ENCODE measurements at places on chromosomes 2 and 18.

- DNase-seq, result no peak
These were observed 33.5 kb downstream of the CUL3 start for GRCh38 chr2:224551693-224552092.

GRCh38 chr2:29977284-29977683 lies 55.9 kb upstream of the ALK start:
- no peak for DNase-seq

DNA sequence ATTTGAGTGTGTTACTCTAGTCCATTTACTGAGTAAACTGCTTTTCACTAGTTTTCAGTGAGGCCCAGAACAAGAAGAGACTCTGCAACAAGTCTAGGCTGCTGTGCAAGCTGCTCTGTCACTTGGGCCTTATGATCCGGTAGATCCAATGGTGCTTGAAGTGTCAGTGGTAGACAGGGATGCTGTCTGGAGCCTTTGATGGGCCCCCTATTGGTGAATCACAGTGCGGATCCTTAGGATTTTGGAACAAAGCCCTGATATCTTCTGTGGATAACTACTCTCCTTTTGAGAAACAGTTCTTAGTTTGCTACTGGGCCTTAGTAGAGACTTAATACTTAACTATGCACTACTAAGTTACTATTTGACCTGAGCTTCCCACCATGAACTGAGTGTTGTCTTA lies 150.2 kb downstream of the TMEFF2 start:
- no peak for DNase-seq

DNA sequence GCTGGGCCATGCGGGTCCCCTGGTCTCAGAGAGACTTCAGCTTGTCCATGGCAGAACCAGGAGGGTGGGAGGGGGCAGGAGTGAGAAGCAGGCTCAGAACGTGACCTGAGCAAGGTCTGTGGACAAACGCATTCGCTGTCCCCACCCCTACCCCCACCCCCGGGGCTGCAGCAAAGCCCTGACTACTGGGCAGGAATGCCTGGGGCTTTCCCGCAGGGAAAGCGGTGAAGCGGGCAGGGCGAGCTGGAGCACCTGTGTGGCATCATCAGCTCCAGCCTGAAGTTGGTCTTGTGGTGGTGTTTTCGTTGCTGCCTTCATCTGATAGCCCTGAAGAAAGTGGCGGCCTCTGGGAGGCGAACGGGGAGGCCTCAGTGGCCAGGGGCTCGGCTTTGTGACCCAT lies 26.1 kb upstream of the ALKAL2 start:
- DNase-seq, result no peak

DNA sequence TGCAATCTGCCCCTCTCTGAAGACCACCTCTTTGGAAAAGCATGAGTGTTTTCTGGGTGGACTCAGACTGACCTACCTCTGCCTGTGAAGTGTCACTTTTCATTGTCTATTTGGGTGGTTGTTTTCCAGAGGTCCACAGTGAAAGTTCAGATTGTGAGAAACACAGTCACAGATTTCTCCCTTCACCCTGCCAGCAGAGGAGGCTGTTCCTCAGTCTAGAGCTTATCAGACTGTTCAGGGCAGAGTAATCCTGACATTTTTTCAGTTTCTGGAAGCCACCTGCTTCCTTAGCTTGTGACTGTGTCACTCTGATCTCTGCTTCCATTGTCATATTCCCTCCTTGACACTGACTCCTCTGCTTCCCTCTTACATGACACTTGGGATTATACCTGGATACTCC lies 55.4 kb upstream of the RMP24 start:
- no peak for DNase-seq

GRCh38 chr18:76679259-76679658 lies 143.1 kb upstream of the ZNF236 start:
- no peak for DNase-seq

DNA sequence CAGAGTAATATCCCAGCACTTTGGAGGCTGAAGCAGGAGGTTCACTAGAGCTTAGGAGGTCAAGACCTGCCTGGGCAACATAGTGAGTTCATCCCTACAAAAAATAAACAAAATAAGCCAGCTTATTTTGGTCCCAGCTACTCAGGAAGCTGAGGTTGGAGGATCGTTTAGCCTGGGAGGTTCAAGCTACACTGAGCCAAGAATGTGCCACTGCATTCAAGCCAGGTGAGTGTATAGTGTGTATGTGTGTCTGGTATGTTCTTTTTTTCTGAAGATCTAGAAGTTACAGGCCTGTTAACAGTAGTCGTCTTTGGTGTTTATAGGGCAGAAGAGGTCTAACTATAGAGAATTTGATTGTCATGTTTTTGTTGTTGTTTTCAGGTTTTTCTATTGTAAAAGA lies 40.2 kb downstream of the ZC3H15 start:
- DNase-seq, result no peak

- DNase-seq, result no peak
These were observed 55.9 kb downstream of the COPS8 start for GRCh38 chr2:237141571-237142051.

- DNase-seq, result no peak
These were observed 168.9 kb downstream of the DLGAP1 start for GRCh38 chr18:4286256-4286655.

DNA sequence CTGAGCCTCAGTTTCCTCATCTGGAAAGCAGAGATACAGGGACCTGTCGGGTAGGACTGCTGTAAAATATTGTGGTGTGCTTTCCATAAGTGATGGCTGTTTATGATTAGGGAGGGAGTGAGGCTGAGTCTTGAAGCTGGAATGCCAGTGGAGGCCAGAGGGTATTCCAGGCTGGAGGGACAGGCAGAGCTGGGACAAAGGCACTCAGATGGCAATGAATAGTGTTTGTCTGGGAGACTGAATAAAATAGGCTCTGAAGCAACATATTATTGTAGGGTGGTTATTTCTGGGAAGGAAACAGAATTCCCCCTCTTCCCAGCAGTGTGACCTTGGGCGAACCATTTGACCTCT lies 120.7 kb downstream of the INHBB start:
- no peak for DNase-seq

DNA sequence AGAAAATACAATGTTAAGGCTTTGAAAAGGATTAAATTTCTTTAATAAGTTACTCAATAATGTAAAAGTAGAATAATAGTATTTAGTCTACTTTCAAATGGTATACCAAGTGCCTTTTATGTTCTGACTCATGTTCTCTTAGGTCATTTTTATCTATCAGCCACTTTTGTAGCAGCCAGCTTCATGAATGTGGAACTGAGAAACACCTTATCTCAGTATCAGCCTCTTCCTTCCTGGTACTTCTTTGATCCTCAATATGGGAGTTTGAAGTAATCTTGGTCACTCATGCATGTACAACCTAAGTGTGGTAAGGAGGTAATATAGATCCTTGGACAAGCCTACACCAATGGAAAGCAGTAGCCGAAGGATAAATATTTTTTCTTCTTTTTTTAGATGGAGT lies 180.4 kb upstream of the NRXN1 start:
- no peak for DNase-seq

- no peak for DNase-seq
These were observed 10.3 kb upstream of the CIB4 start for GRCh38 chr2:26651470-26651771.

- no peak for DNase-seq
These were observed 15.0 kb downstream of the GPR45 start for GRCh38 chr2:105256431-105257047.

DNA sequence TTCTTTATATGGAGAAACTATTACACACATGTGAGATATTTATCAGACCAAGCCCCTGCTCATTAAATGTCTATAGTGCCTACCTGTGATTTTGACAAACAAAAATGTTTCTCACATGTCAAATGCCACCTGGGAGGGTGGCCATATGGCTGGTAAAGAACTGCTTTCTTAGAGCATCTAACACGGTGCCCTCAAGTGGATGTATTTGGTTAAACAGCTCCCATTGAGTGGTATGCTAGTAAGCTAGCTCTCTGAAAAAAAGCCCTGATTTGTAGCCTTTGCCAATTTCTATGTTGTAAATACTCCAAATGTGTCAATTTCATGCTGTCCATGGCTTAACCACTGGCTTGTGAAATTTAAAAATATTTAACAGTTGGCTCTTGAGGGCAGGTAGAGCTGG lies 94.6 kb downstream of the PMAIP1 start:
- DNase-seq, result peak; percentile 3

DNA sequence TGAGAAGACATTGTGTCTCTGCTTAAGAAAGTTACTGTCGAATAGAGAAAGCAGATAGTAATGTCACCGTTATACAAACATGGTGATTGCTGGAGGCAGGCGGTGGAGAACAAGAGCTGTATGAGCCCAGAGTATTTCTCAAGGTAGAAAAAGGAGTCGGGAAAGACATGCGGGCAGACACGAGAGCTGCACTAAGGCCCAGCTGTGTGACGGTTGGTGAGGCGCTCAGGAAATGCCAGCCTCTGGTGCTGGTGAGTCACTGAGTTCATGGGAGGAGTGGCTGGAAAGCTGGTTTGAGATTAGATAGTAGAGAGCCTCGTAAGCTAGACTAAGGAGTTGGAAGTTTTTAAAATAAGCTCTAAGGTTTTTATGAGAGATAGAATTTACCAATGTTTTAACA lies 390.9 kb upstream of the TRIB2 start:
- DNase-seq, result peak; percentile 28

- DNase-seq, result no peak
These were observed 210.4 kb downstream of the SH3BP4 start for GRCh38 chr2:235162082-235162836.

- DNase-seq, result no peak
These were observed 114.1 kb downstream of the COL6A3 start for GRCh38 chr2:237299906-237300305.

DNA sequence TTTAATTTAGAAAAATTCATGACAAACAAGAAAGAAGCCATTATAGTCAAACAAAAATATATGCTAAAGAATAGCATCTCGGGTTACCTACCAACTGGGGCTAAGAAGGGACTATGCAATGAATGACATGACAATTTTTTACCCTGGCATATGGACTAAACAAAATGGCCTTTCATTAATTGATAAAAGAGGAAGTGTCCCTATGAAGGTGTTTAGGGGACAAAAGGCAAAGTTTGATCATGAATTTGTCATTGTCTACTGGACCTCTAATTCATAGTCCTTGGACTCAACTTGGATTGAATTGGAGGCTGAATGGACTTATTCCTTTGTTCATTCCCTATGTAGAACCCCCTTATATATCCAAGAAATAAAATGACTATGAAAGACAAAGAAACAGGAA lies 12.7 kb downstream of the MAIP1 start:
- DNase-seq, result no peak

GRCh38 chr2:228902176-228902575 lies 368.9 kb downstream of the PID1 start:
- DNase-seq, result no peak

GRCh38 chr2:205806143-205806905 lies 124.0 kb downstream of the NRP2 start:
- no peak for DNase-seq

GRCh38 chr2:37449761-37450296 lies 105.4 kb downstream of the QPCT start:
- no peak for DNase-seq

DNA sequence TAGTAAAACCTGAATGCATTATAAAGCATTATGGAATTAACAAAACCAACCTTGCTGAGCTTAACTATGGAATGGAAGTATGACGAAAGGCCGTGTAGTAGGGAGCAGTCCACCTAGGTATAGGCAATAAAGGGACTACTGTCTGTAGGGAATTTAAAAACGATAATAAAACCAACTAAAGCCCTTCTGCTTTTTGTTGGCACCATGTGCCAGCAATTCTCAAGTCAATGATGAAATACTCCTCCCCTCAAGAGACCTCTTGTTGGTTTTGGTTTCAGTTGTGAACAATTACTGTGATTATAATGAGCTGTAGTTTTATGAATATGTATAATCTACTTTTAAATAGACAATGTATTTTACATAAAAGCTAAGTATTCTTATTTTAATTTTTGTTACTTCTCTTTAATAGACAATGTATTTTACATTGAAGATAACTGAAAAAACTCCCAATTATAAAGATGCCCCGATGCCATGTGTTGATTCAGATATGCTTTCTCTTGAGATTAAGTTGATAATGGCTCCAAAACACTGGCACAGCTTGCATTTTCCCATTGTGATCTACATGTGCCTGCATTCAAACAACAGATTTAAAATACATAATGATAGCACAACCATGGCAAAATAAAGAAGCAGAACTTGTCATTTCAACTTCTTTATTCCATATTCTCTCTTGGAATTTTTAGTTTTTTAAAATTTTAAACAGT lies 55.5 kb upstream of the ZDBF2 start:
- no peak for DNase-seq

DNA sequence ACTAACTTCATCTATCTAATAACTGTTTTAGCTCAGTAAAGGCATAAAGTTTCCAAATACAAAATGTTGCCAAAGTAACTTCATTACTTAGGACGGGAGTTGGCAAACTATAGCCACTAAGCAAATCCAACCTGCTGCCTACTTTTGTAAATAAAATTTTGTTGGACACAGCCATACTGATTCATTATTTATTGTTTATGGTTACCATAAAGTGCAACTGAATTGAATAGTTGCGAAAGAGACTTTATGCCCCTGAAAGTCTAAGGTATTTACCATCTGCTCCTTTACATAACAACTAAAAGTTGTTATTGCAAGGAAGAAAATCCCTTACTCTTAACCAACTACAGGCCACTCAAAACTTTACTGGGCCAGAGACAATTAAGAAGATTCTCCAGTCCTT lies 256.7 kb upstream of the RBBP8 start:
- no peak for DNase-seq

DNA sequence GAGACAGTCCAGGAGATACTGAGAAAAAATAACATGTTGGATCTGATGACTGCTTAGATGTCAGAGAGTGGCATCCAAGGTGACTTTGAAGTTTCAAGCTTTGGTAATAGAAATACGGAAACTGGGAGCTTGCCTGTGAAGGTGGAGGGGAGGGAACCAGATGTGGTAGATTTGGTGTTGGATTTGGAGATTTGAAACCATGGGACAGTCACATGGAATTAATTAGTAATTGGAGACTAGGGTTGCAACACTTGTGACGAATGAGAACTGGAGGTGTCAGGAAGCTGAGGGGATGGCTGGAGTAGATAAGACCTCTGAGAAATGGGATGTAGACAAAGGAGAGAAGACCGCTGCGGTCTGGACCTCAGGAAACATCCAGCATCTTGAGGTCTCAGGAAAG lies 46.7 kb downstream of the RPL37A start:
- no peak for DNase-seq

DNA sequence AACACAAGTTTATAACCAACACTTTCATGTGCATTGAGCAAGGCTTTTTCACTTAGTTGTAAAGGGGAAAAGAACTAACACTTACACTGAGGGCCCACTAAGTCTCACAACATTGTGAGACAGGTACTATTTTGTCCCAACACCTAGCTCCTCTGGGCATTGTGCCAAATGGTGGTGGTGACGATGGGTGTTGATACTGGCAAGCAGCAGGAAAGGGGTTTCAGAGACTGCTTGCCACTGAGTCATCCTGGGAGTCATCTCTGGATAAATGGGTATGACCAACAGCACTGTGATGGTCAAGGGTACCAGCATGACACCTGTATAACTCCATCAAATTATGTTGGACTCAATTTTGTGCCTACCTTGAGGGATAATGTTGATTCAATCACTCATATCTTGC lies 138.8 kb upstream of the ITGA6 start:
- DNase-seq, result peak; percentile 23

DNA sequence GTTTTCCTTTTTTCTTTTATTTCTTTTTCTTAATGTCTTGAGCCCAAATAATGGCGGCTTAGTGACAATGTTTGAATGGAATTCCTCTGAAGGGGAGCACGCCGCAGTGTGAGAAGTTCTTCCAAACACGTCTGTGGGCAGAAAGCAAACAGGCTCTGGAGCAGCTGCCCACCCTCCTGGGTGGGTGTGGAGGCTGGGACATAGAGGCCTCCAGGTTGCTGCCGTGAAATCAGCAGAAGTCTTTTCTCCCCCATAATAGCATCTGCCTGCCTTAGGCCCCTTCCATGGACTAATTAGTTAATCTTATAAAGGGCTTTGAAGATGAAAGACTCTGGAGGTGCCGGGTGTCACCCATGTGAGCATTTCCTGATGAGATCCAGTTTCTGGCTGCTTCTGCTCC lies 213.9 kb downstream of the SH3RF3 start:
- DNase-seq, result no peak

Measured in RKO (cell line).